ENCODE measurements at places on chromosomes 2 and 18.

- DNase-seq, result no peak
Measured at GRCh38 chr2:211898702-211899101, 639.9 kb downstream of the ERBB4 start.

GRCh38 chr2:212811036-212811805 is 272.6 kb upstream of the ERBB4 start:
- DNase-seq, result no peak

GRCh38 chr2:11811036-11811654 is 64.7 kb downstream of the LPIN1 start:
- DNase-seq, result no peak

DNA sequence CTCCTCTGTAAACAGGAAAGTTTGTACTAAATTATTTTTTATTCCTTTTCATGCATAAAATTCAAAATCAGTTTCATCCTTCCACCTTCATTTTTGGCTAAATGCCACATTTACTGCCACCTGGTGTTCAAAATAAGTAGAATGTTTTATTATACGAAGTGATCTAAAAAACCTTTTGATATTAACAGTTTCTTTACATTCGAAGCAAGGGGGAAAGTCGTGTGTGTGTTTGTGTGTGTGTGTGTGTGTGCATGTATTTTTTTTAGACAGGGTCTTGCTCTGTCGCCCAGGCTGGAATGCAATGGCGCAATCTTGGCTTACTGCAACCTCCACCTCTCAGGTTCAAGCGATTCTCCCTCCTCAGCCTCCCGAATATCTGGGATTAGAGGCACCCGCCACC is 9.0 kb upstream of the SCN9A start:
- DNase-seq, result peak; percentile 7

GRCh38 chr2:217691920-217692666 is 310.7 kb downstream of the TNS1 start:
- DNase-seq, result no peak

GRCh38 chr2:143960177-143960576 is 559.7 kb downstream of the ZEB2 start:
- DNase-seq, result no peak

GRCh38 chr2:205338156-205338555 is 344.1 kb upstream of the NRP2 start:
- no peak for DNase-seq

DNA sequence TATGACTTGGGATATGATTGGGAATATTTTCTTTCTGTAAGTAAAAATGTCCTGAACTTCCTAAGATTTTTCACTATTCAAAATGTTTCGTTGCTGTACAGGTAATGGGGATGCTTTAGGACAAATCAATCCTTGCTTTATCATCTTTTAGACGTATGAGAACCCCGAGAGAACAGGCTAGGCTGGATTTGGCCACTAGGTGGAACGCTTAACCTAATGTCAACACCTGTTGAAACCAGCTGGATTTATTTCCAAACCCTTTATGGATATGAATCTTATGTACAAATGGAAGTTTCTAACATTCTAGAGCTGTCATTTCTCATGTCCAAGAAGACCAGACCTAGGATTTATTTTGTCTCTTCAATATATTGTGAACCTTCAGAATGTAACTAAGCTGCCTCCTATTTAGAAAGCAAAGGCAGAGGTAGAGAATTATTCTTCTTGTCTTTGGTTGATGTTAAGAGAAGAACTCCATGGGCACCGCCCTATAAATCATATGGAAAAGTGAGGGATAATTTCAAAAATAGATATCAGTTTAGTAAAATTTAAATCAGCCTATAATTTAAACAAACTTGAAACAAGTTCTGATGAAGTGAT is 96.7 kb downstream of the PMAIP1 start:
- peak; percentile 64 for DNase-seq

DNA sequence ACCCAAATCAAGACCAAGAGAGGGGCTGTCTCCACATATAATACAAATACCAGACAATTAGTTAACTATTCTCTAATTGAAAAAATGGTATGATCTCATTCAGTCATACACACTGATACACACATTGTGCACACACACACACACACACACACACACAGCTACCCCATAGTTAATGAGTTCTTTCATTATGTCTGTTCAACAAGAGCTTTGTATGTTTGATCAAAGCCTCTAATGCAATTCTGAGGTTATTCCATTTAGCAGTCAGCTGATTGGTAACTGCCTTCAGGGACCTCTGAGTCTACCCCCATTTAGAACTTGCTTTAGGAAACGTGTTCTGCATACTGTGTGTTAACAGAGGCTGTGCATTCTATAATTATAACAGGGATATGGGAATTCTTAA is 741.4 kb upstream of the LRRTM4 start:
- DNase-seq, result no peak

- no peak for DNase-seq
Measured at GRCh38 chr2:25310709-25310964, 31.1 kb downstream of the DNMT3A start.

DNA sequence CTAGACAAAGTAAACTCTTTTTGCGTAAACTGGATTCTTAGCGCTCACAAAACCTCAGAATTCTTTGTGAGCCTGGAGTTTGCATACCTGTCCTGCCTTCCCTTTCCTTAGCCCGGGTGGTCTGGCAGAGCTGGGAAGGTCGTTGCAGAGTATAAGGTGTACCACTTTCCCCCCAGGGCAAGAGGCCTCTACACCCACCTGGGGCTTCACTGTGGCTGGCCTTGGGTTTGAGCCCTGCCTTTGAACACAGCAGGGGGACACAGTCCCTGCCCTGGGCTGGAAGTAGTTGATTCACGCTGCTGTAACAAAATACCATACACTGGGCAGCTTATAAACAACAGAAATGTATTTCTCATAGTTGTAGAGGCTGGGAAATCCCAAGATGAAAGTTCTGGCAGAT is 133.9 kb downstream of the B3GNT2 start:
- no peak for DNase-seq

- DNase-seq, result peak; percentile 0
Measured at GRCh38 chr2:129092956-129093355, 774.3 kb upstream of the HS6ST1 start.

GRCh38 chr18:10089881-10090280 is 176.1 kb downstream of the VAPA start:
- no peak for DNase-seq

DNA sequence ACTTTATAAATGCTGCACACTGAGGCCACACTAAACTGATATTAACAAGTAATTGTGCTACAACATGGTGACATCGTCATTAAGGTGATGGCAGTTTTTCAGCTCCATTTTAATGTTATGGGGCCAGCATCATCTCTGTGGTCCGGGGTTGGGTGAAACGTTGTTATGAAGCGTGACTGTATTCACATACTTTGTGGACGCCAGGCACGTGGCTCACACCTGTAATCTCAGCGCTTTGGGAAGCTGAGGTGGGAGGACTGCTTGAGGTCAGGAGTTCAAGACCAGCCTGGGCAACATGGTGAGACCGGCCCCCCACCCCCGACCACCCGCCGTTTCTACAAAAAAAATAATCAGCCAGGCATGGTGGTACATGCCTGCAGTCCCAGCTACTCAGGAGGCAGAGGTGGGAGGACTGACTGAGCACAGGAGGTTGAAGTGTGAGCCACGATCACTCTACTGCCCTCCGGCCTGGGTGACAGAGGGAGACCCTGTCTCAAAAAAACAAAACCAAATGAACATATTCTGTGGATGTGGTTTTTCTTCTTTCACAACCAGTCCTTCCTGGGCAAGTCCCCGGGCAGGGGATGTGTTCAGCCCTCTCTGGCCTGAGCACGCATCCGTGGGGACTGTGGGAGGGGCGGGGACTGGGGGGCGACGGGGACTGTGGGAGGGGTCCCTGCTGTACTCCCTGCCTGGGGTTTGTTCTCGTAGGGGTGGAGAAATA is 12.9 kb upstream of the GAL3ST2 start:
- no peak for DNase-seq

- peak; percentile 51 for DNase-seq
Measured at GRCh38 chr18:74116633-74117554, 30.7 kb downstream of the FBXO15 start.

- no peak for DNase-seq
Measured at GRCh38 chr2:174634130-174635014, 36.8 kb upstream of the WIPF1 start.

DNA sequence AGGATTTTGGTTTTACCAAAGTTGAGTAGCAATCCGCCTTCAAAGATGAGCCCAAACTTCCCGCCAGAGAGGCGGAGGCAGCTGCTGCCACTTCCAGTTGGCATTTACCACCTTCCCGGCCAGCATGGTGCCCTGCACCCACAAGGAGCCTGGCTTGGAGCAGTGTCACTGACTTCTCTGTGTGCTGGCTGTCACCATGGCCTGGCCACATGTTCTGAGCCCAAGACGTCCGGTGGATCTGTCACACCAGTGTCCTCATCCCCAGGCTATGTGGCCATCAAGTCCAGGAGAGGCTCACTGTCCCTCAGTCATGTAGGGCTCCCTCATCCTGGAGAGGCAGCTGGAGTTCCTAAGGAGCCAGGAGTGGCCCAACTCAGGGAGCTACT is 100.6 kb downstream of the ACKR3 start:
- DNase-seq, result no peak

- no peak for DNase-seq
Measured at GRCh38 chr2:492178-492577, 185.0 kb downstream of the TMEM18 start.

- no peak for DNase-seq
Measured at GRCh38 chr18:24875777-24876176, 415.3 kb downstream of the HRH4 start.

DNA sequence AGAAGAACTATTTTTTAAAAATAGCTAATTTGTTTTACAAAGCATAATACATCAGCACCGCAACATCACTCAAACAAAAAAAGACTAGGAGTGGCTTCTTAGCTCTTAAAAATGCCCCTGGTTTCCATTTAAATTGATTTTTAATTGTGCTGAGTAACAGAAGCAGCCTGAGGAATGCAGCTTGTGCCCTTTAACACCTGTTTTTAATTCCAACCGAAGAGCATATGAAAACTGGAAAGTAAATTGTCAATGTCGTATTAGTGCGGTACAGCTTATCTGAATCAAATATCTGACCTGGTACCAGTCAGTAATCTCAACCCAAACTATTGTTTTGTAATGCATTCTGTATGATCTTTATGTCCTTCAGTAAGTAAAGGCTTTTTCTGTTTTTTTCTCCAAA is 13.2 kb upstream of the CD302 start:
- no peak for DNase-seq

GRCh38 chr2:169845016-169845415 is 17.8 kb downstream of the UBR3 start:
- DNase-seq, result no peak

- no peak for DNase-seq
Measured at GRCh38 chr2:169965495-169965894, 138.2 kb downstream of the UBR3 start.

DNA sequence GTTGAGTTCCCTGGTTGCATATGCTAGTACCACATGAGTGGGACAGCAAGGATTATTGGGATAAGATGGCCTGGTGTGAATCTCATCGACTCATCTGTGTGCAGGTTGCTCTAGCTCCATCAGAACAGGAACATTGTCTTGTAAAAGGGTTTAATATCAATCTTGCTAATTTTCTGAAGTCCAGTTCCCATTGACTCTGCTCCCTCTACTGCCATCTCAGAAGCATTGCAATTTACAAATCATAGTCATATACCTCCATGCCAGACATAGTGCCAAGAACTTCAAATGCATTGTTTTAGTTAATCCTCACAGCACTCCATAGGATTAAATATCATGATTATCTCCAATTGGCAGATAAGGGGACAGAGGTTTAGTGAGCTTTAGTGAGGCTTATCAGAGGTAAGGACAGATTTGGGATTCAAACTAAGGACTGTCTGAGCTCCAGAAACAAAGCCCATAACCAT is 4.8 kb upstream of the STAT4 start:
- peak; percentile 19 for DNase-seq

DNA sequence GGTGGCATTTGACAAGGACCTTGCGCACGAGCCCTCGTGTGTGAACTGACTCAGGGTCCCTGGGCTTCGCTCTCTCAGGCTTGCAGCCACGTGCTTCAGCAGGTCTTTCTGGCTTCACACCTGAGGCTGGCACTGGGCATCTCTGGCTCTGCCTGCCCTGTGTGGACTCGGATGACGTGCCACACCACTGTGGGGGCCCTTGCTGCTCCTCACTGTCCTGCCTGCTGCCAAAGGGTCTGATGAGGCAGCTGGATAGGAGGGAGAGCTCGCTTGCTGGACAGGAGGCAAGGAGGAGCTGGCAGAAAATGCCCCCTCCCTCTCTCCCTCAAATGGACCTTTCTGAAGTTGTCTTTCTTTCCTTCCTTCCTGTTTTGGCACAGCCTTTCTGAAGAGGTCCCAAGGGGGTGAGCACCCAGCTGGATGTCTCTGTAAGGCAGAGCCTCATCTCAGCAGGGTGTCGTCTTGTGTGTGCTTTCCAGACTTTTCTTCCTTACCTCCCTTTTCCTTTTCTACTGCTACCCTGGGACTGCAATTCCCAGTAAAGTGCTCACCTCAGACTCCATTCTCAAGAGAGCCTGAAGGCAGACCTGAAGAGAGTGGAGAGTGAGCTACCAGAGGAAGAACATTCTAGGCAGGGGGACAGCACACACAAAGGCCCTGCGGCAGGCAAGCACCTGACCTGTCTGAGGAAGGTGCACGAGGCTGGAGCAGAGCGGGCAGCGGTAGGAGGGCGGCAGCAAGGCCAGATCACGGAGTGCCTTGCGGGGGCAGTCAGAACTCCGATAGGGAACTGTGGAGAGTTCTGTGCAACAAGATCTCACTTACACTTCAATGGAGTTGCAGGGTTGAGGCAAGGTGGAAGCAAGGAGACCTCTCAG is 5.3 kb downstream of the PER2 start:
- no peak for DNase-seq

DNA sequence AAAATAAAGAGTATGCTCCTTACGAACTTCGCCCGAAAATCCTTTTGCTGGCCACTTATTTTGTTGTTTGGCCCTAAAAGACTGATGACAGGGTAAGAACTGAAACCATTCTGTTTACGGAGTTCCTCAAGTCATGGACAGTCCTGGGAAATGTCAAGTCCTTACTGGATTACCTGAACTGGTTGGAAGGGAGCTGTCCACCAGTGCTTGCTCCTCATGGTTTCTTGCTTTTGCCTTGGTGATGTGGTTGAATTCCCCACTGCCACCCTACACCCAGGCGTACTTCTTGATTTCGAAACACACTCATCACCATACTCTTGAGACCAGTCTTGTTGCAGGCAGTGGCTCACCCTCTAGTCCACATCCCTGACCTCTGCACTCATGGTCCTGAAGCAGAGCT is 49.1 kb upstream of the CHMP1B start:
- DNase-seq, result no peak

Data from NCI-H2081 (cell line).